Cardiac septum (tissue), 1 donor: ENCODE measurements at places on chromosomes 7 and 10. TPM values are rescaled to one million over a fixed set of nuclear protein-coding genes. Genes with fewer than 3 reads are reported as not detected.

GRCh38 chr7:130095812-130096211, 25.5 kb downstream of the KLHDC10 start:
- DNase-seq: no peak

DNA sequence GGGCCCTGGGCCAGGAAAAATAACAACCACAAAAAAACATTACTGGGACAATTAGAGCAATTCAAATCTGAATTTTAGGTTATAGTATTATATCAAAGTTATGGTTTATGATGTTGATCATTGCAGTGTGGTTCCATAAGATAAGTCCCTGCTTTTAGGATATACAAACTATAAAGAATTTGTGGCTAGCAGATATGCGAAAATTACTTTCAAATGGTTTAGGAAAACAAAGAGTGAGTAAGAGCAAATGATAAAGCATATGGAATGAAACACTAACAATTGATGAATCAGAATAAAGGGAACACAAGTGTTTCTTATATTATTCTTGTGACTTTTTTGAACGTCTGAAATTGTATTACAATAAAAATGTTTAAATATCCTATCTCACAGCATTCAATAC, 64.4 kb upstream of the HECTD2 start:
- no peak for DNase-seq

SPACDR gene
- total RNA-seq: 1.1 TPM

GRCh38 chr10:60989400-60989876, 45.5 kb upstream of the RHOBTB1 start:
- DNase-seq: no peak

- no peak for DNase-seq
Measured at GRCh38 chr10:9198611-9199010, 1144.1 kb downstream of the GATA3 start.

- no peak for DNase-seq
Measured at GRCh38 chr7:45716380-45717203, 142.4 kb downstream of the ADCY1 start.

SPDYE8 gene
- not detected for total RNA-seq

PLAU gene
- 15.3 TPM for total RNA-seq

GRCh38 chr7:233249-234035, 41.1 kb downstream of the FAM20C start:
- DNase-seq: no peak

ITIH5 gene
- 8.4 TPM for total RNA-seq

DNA sequence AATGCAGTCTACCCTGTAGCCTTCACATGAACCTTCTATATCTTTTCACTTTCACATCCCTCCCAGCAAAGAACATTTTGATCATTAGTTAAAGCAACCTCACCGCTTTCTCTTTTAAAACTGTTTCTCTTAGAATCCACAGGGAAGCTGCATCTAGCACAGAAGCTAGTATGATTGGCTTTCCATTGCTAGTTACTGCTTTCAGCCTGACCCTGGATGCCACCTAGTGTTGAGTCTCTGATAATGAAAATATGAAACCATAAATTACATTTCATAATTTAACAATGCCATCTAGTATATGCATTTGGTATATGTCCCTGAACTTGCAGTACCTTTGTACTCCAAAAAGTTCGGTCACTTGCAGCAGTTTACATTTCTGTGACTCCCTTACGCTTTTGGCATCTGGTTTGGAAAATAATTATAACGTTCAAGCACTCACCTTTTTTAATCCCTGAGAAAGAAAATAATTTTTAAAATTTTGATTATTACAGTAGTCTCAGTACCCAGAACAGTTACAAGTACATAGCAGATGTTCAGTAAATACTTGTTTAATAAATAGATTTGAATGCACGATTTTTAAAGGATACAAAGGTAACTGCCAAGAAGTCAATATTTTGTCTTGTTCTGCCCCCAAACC, 22.7 kb downstream of the CISD1 start:
- no peak for DNase-seq

- no peak for DNase-seq
Measured at GRCh38 chr10:94103801-94104221, 110.1 kb downstream of the PLCE1 start.
